ENCODE measurements at places on chromosomes 13 and 19. TPM values are rescaled to one million over a fixed set of nuclear protein-coding genes. Genes with fewer than 3 reads are reported as not detected.
A peak's percentile ranks its signal among the peaks of the same experiment; 100 is the strongest.

DNA sequence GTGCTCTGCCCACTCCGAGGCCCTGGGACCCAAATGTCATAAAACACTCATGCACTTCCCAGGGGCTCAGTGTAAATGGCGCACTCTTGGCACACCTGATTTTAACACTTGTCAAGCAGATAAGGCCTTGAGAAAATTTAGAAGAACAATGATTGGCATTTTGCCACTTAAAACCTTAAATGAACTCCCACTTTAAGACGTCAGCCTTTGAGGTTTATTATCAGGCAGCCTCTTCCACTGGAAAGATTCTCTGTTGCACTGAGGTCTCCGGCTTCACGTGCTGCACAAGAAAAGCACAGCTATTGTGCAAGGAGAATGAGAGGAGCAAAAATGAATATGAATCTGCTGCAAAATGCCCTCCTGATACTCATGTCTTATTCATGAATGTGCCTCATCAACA is 38.5 kb upstream of the ATP11A start:
- DNase-seq: no peak

DNA sequence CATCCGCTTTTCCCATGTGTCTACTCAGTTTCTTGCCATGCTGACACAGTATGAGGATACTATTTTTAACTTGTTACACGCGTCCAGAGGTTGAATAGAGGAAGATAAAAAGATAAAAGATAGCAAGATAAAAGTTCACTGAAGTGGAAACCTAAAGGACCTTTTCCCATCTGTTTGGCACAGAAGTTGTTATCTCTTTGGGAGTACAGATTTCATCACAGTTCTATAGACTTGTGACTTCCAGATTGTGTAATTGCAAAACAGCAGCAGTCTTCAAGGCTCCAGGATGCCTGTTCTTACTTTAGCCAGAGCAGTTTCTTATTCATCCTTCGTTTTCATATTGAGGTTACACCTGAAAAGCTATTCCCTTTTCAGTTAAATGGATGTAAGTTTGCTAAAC is 369.2 kb downstream of the GPC5 start:
- DNase-seq: no peak

The FCGBP gene
- 0.15 TPM for total RNA-seq

- no peak for DNase-seq
These were observed 6.5 kb upstream of the CIRBP start for GRCh38 chr19:1262623-1263123.

DNA sequence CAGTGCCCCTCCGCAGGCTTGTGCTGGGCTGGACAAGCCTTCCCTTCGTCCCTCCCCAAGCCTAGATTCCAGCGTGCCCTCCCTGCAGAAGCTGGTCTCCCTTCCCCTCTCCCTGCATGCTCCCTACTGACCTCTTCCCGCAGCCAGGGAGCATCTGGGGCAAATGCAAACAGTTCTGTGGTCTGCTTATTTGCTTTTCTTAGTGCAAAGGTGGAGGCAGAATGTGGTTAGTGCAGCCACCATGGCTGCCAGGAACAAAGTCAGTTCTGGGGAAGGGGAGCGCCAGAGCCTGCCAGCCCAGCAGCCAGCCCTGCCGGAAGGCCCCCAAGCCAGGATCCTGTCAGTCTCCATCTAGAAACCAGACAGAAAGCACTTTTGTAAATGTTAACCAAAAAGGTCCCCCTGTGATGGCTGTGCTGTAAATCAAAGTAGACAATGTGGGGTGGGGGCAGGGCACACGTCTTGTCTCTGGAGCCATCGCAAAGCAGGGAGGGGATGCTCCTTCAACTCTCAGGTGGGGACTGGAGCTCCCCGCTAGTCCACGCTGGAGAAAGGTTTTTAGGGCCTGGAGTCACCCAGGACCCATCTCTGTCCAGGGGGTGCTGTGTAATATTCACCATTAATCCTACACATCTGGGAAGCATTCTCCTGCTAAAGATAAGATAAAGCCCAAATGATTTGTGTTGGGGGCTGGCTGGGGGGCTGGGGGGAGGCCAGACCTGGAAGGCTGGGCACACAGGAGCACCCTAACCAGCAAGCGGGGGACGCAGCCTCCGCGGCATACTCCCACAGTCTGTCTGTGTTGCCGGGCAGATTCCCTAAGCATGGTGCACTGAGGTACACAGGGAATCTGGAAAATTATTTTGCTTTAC is 30.9 kb downstream of the SERP2 start:
- DNase-seq: peak; percentile 50

The FDX2 gene
- total RNA-seq: 27.7 TPM

DNA sequence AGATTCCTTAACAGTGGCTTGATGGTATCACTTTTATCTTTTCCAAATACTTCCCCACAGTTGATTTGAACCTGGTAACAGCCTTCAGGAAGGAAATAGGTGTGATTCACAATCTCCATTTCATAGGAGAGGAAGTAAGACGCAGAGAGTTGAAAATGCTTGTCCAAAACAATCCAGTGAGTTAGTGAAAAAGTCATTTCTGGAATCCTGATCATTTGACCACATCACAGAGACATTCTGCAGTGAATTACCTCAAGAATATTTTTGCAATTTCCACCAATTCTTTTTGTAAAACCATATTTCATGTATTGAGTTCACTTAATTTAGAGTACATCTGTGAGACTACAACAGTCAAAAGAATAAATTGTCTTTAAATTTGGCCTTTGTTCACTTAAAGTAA is 292.8 kb downstream of the DCLK1 start:
- DNase-seq: no peak
